HCT116 (cell line): ENCODE measurements at places on chromosomes 6 and 20. TPM values are rescaled to one million over a fixed set of nuclear protein-coding genes. Genes with fewer than 3 reads are reported as not detected.
A peak's percentile ranks its signal among the peaks of the same experiment; 100 is the strongest.

DNA sequence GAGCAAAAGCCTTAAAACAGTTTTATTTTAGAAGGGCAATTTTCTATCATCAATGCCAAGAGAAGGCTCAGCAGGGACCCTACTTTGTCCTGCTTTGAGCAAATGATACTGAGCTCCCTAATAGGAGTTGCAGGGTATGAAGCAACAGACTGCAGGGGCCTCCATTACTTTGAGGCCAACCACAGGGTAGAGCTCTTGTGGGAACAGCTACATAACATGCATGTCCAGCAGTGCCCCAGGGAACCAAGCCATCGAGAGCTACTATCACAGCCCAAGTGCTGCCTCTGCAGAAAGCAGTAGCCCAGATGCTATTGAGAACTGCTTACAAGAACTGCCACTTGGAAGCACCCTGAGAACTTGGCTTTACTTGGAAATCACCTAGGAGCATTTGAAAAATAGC lies 222.1 kb downstream of the LAMA2 start:
- no peak for DNase-seq

ZNF341 gene
- total RNA-seq = 4.9 TPM

AKAP12 gene
- 1,220 TPM for total RNA-seq

DNA sequence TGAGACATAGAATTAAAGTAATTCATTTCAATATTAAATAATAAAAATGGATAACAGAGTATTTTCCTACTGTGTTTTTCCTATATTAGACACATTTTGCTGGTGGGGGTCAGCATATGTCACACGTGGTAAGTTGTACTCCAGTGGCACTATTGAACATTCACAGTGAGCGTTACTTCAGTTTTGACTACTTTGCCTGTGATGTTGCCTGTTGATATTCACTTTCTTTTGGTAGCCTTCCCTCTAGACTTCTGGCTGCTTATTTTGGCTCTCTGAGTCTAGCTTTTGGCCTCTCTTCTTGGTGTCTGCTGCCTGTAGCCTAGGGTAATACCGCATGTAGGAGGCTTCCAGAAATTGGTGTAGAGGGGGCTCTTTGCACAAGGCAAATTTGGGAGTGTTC lies 64.4 kb upstream of the TFB1M start:
- no peak for DNase-seq

DNA sequence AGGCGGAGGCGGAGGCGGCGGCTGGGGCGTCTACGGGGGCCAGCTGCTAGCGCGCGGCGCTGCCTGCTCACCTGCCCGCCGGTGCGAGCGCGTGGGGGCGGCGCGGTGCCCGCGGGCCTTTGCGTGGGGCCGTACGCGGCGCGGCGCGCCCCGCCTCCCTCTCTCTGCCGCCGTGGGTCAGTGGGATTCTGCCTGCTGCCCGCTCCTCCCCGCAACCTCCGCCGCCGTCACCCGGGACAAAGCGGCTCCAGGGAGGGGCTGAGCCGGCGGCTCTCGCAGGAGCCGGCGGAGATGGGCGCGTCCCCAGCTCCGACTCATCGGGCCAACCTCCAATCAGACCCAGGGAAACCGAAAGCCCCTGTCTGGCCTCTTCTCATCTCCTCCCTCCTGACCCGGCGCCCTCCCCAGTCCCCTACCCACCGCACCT lies at the start of gene RCAN2:
Gene RCAN2 (minus strand): TSS at position 249 of the 427 bp plus-strand sequence.
- peak; percentile 29 for DNase-seq

RCAN2 gene
- total RNA-seq = 0.57 TPM

WFDC5 gene
- not detected for total RNA-seq

GRCh38 chr20:20837574-20838021 lies 125.2 kb upstream of the RALGAPA2 start:
- peak; percentile 38 for DNase-seq

NMBR gene
- total RNA-seq = not detected

PGM3 gene
- 63.5 TPM for total RNA-seq

DNA sequence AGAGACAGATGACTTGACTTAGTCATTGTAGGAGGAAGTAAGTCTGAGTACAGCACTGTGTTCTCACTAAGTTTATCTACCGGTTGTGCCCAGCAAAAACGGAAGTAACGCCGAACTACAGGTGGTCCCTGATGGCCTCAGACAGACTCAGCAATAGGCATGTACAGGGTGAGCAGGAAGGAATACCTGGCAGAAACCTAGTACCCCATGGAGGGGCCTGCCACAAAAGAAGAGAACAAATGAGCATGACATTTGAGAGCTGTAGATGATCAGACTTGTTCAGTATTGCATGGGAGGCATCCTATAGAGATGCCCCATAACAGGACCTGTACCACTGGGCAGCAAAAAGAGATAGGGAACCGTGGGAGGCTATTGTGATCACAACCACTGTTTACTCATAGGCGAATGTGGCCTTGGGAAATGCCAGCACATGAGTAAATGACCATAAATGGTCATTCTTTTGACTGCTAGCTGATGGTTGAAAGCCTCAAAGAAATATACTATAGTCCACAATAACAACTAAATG lies 106.4 kb upstream of the TAB2 start:
- DNase-seq = no peak

DNA sequence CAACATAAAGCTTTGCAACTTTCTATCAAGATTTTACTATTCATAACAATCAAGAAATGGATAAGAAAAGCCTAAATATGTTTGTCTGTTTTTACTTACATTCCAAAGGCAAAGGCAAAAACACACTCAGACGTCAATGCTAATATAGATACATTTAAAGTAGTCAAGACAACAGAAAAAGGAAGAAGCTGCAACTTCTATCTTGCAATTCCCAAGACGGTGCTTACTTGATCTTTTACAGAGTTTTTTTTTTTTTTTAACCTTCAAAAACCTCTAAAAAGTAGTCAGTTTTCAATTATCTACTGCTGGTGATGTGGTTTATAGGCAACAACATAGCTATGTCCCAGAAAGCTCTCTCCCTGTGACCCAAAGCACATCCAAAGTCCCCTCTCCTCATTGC lies 58.1 kb downstream of the EPB41L2 start:
- DNase-seq = no peak

GRCh38 chr6:47630587-47630986 lies 67.8 kb upstream of the ADGRF4 start:
- DNase-seq = no peak

CALHM5 gene
- total RNA-seq = 0.05 TPM

GABRR1 gene
- not detected for total RNA-seq

DNA sequence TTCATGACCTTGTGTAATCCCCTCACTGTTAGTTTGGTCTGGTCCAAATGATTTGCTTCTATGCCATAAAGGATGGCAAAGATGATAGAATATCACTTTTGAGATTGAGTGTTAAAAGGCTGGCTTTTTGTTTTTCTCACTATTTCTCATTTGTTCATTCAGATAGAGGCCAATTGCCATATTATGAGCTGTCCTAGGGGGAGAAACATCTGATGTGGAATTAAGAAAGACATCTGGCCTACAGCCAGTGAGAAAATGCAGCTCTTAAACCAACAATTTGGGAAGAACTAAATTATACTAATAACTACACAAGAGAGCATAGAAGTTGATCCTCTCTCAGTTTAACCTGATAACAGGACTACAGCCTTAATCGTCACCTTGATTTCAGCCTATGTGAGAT lies 1668.6 kb downstream of the GRIK2 start:
- no peak for DNase-seq

GRCh38 chr20:47042464-47042863 lies 147.8 kb downstream of the EYA2 start:
- no peak for DNase-seq

FNDC11 gene
- total RNA-seq = 5.5 TPM

SIRT5 gene
- total RNA-seq = 13.8 TPM

DNA sequence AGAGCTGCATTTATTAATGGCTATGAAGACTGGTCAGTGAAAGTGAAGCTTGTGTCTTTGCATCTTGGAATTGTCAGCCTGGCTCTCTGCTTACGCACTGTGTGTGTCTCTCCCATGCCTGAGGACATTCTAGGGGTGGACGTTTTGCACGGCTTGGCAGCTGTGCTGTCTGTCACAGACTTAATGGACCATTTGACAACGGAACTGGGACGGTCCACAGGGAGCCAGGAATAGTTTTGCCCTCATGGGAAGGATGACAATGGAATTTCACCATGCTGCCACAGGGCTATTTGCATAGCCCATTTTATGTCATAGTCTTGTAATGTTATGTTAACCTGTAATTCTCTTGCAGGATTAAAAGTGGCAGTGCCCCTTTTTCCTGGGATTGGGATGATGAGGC lies 44.7 kb downstream of the OR2B6 start:
- DNase-seq = no peak

TCF15 gene
- not detected for total RNA-seq

DNA sequence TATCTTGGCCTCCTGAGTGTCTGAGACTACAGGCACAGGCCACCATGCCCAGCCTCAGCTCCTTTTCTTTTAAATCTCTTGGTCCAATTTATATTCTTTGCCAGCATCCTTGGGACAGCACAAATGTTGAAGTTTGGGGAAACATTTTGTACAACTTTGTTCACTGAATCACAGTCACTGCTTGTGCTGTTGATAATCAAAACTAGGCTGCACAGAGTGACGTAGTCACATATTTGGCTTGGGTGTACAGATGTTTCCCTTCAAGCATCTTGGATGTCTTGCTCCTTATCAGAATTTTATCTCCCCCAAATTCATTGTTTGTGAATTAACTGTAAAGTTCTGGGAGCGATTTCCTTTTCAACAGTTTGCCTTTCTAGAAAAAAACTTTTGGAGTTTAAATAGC lies 17.9 kb downstream of the CARMIL1 start:
- DNase-seq = no peak

DNA sequence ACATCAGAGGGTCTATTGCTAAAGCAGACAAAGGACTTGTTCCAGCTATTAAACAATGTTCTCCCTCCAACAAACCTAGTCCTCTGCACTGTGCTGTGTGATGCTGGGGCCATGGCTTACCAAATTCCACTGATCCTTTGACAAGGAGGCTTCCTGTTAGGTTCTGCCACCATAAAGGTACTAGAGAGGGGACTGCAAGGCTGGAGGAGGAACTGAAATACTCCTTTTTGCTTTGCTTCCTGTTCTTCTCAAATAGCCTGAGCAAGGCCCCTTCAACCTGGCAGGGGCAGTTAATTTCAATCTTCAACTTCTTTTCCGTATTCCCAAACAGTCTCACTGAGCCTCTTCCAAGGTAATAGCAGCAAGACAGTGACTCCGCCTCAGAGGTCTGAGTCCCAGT lies 286.4 kb upstream of the IRAK1BP1 start:
- DNase-seq = no peak

DNA sequence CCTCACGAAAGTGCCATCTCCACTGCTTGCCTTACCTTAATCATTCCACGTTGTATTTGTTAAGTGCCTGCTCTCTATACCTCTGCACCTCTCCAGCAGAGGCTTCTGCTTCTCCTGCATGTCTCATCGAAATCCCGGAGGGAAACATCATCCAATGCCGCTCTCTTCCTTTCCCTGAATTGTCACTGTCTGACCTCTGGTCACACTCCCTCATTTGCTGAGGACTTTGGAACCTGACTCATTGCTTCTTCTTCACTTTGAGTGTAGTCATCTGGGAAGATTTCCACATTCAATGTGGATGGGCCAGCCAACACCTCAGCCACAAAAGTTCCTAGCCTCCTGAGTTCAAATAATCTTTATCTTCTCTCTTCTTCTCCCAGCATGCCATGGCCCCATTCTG lies 78.9 kb upstream of the BEND6 start:
- DNase-seq = no peak

DNA sequence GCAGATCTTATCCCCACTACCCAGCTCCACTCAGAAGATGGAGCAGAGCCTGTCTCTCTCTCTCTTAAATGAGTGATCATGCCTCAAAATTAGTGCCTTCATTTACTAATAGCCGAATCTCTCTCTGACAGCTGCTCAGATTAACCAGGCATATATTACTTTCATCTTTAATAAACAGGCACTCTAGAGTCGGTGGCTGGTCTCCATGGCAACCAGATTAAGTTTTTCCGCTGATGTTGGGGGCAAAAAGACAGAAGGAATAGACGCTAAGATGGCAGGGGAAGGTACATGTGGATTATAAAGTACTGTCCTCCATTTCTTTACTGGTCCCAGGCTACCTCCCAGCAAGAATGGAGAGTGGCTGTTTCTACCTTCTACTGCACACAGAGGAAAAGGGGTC lies 121.6 kb downstream of the QRSL1 start:
- no peak for DNase-seq
